ENCODE measurements at places on chromosomes 3 and 15. TPM values are rescaled to one million over a fixed set of nuclear protein-coding genes. Genes with fewer than 3 reads are reported as not detected.
A peak's percentile ranks its signal among the peaks of the same experiment; 100 is the strongest.

GRCh38 chr3:17806201-17806600 is 63.8 kb upstream of the TBC1D5 start:
- H3K36me3 ChIP-seq: peaks cover 8% of the 10 kb centered on the region
- peaks cover 11% of the 10 kb centered on the region for H3K4me1 ChIP-seq
- DNase-seq: no peak
- H3K4me3 ChIP-seq: no peak overlapping the region

DNA sequence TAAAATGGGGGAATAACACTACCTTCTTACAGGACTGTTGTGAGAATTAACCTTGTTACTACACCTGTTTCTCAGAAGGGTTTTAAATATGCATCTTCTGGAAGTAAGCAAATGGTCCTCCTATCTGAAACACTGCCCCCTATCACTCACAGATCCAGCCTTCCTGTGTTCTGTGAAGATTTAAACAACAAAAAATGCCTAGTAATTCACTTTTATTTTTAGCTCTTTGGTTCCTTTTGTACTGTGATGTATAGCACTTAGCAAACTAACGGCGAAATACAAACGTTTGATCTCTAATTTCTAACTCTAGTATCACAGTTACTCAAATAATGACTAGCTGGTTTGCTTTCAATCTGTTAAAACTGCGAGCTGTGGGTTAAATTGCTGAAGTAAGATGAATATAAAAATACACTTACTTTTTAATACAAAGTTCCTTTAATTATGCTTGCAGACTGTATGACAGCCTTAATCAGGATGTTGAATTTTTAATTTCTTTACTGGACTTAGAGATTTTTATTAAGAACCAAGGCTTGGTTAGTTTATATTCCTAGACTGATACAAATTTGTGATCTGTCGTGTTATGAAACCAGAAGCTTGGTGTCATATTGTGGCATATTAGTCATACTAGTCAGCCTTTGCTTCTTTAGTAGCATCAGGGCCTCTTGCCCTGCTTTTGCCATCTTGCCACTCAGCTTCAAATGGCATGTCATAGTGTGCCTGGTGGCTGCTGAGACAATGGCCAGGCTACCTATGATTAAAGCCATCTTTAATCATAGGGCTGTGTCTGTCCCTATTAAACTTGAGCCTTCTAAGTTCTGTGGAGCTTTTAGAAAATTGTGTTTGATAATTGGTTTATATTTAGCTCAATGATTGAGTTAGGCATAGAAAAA is 9.2 kb downstream of the EIF3J start:
- peaks cover 18% of the 10 kb centered on the region for H3K36me3 ChIP-seq
- H3K4me1 ChIP-seq: peaks cover 33% of the 10 kb centered on the region
- H3K27ac ChIP-seq: peak overlapping the region; percentile 83
- no peak for DNase-seq
- H3K4me3 ChIP-seq: peak overlapping the region; percentile 67

- H3K27me3 ChIP-seq: peaks cover 2% of the 10 kb centered on the region
- no peak for DNase-seq
- H3K27ac ChIP-seq: no peak overlapping the region
- H3K36me3 ChIP-seq: no peaks in the 10 kb centered on the region
These were observed 86.8 kb upstream of the MEF2A start for GRCh38 chr15:99478977-99479376.

DNA sequence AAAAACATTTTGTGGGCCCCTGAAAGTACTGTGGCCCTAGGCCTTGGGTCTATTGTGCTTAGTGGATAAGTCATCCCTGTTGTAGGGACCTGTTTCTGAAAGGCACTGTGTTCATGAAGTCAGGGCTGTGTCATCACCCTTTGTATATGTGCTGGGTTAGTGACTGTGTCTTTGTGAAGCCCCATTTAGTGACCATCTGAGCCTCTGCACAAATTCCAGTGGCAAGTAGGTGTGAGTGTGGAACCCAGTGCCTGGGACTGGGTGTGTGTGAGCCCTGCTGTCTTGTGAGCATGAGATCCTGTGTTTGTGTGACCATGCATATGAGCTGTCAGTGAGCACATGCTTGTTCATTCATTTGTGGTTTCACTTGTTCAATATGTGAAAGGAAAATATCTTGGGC is 1.2 kb upstream of the HYAL1 start:
- no peaks in the 10 kb centered on the region for H3K27me3 ChIP-seq
- no peak overlapping the region for H3K27ac ChIP-seq
- H3K36me3 ChIP-seq: no peaks in the 10 kb centered on the region
- peaks cover 9% of the 10 kb centered on the region for H3K4me1 ChIP-seq

- H3K4me1 ChIP-seq: no peaks in the 10 kb centered on the region
- H3K27ac ChIP-seq: no peak overlapping the region
- H3K36me3 ChIP-seq: no peaks in the 10 kb centered on the region
- H3K4me3 ChIP-seq: no peak overlapping the region
- H3K27me3 ChIP-seq: peaks cover 46% of the 10 kb centered on the region
These were observed 186.5 kb upstream of the LINGO1 start for GRCh38 chr15:77819048-77819850.

- no peak for DNase-seq
- H3K27ac ChIP-seq: no peak overlapping the region
- no peak overlapping the region for H3K4me3 ChIP-seq
- peaks cover 2% of the 10 kb centered on the region for H3K27me3 ChIP-seq
- H3K4me1 ChIP-seq: no peaks in the 10 kb centered on the region
These were observed 209.2 kb downstream of the NSUN3 start for GRCh38 chr3:94272016-94272415.

GRCh38 chr3:126927846-126928245 is 55.1 kb upstream of the PLXNA1 start:
- H3K4me1 ChIP-seq: peaks cover 18% of the 10 kb centered on the region
- H3K27ac ChIP-seq: no peak overlapping the region
- DNase-seq: no peak

GRCh38 chr15:60563539-60564404 is 84.8 kb upstream of the ICE2 start:
- no peak for DNase-seq
- no peaks in the 10 kb centered on the region for H3K27me3 ChIP-seq
- H3K4me1 ChIP-seq: peaks cover 42% of the 10 kb centered on the region
- peak overlapping the region; percentile 61 for H3K4me3 ChIP-seq
- H3K27ac ChIP-seq: peak overlapping the region; percentile 80

DNA sequence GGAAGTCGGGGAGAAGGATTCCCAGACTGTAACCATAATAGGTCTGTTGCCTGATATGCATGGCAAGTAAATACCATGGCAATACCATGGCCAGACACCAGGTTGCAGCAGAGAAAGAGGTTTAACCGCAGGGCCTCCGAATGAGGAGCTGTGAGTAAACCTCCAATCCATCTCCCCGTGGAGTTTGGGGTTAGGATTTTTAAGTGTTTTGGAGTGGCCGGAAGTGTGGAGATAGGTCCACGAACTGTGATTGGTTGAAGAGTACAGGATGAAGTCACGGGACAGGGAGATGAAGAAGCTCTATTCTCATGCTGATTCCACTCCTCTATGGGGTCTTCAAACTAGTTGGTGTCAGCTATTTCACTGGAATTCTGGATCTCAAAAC is 127.9 kb downstream of the ST8SIA2 start:
- H3K27me3 ChIP-seq: peaks cover 2% of the 10 kb centered on the region
- H3K36me3 ChIP-seq: no peaks in the 10 kb centered on the region
- H3K4me1 ChIP-seq: peaks cover 4% of the 10 kb centered on the region
- no peak overlapping the region for H3K27ac ChIP-seq

- peaks cover 10% of the 10 kb centered on the region for H3K27me3 ChIP-seq
- H3K4me1 ChIP-seq: peaks cover 8% of the 10 kb centered on the region
- H3K36me3 ChIP-seq: no peaks in the 10 kb centered on the region
These were observed 186.9 kb upstream of the TLE3 start for GRCh38 chr15:70284438-70285214.

DNA sequence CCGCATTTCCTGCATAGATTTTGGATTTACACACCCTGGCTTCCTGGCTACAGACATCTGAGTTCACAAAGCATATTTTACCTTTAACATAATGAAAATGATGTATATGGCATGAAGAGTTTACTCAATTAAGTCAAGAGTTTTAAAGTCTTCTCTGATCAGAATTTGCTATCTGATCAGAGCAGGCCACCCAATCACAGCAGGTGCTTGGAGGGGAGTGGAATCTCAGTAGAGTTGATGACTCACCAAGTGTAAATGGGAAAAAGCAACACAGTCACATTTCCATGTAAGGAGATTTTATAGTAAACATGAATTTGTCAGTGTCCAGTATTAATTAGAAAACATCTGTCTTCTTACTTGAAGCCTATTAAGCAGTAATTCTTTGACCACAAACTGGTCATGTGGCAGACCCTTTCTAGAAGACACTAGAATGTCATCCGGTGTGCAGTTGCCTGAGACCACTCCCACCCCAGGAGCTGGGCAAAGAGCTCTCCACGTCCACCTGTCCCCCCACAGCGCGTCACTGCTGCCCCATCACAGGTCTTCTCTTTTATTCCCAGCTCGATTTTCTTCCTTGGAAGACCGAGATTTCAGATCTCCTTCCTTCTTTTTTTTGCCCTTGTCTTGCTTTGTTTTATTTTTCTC is 10.8 kb downstream of the MESD start:
- H3K4me3 ChIP-seq: no peak overlapping the region
- H3K27me3 ChIP-seq: no peaks in the 10 kb centered on the region
- H3K36me3 ChIP-seq: peaks cover 19% of the 10 kb centered on the region
- H3K4me1 ChIP-seq: peaks cover 40% of the 10 kb centered on the region
- no peak overlapping the region for H3K27ac ChIP-seq
- no peak for DNase-seq

DNA sequence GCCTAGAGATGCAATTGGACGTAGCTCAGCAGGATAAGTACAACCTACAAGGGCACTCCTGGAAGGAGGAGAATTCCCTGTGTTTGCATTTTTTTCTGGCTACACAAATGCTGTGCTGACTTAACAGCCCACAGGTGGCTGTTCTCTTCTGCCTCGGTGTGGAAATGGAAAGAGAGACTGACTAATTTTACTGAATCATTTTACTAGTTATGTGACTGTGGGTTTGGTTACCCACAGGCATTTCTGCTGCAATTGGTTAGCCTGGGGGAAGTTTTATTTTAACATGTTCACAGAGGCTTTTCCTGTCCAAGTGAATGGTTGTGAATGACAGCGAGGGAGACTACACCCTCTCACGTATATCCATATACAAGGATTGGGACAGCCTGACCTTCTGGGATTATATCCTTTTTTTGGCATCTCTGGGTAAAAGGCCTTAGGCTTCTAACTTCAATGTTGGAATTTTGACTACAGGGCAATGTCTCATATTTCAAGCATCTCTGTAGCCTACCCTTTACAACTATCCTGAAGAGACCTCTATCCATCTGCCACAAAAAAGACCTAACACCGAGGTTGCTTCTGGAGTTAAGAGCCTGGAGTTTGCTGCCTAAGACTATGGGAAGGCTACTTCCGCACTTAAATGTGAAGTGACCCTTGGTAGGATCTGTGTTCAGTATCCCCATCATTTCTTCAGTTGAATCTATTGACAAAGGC is 67.2 kb upstream of the TP63 start:
- peak overlapping the region; percentile 22 for H3K27ac ChIP-seq
- H3K4me1 ChIP-seq: peaks cover 14% of the 10 kb centered on the region
- H3K4me3 ChIP-seq: peak overlapping the region; percentile 18
- H3K27me3 ChIP-seq: no peaks in the 10 kb centered on the region

GRCh38 chr3:120680193-120680894 is 1.7 kb downstream of the HGD start:
- no peak overlapping the region for H3K27ac ChIP-seq
- no peaks in the 10 kb centered on the region for H3K4me1 ChIP-seq
- no peaks in the 10 kb centered on the region for H3K27me3 ChIP-seq

DNA sequence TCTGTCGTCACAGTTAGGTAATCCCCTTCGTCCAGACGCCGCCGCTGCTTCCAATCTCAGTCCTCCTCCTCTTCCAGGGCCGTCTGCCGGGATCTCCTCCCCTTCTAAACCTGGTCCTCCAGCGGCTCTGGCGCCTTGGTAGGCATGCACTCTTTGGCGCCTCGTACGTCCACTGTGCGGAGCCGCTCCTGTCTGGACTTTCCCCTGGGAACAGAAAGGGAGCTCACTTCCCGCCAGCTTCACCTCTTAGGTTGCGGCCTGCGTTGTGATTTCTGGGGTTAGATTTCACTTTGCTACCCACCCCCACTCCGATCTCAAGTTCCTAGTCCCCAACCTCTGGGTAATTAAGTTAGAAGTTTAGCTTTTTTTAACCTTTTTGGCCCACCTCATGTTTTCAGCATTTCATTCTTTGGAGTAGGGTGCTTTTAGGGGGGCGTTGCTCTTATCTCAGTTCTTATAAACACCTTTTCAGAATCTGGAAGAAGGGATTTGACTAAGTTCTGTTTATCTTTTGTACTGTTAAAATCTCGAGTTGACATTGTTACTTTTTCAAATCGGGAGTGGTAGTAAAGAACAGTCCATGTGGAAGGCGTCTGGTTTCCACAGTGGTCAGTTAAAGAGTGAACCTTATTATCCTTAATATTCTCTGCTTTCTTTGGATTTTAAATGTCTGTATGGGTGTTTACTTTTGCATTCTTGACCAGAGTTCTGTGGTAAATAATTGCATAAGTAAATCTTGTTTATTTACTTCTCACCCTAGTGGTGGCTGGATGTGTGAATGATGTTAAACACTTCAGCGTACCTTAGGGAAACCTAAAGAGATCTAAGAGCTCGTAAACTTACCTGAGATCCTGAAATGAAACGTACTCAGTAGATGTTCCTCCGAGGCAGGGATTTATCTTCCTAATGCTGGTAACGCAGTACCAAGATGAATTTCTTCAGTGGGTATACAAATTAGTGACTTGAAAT is 611 bp downstream of the CTDSPL2 start:
- peak overlapping the region; percentile 96 for H3K27ac ChIP-seq
- no peaks in the 10 kb centered on the region for H3K27me3 ChIP-seq
- peak overlapping the region; percentile 91 for H3K4me3 ChIP-seq
- peaks cover 18% of the 10 kb centered on the region for H3K36me3 ChIP-seq

- peak overlapping the region; percentile 99 for H3K27ac ChIP-seq
- no peaks in the 10 kb centered on the region for H3K27me3 ChIP-seq
- H3K4me3 ChIP-seq: peak overlapping the region; percentile 97
- peaks cover 34% of the 10 kb centered on the region for H3K36me3 ChIP-seq
- DNase-seq: peak; percentile 72
These were observed 105.0 kb downstream of the KLHL25 start for GRCh38 chr15:85689729-85690128.

- H3K4me3 ChIP-seq: peak overlapping the region; percentile 74
- H3K36me3 ChIP-seq: peaks cover 17% of the 10 kb centered on the region
- DNase-seq: no peak
- H3K27ac ChIP-seq: peak overlapping the region; percentile 95
- H3K4me1 ChIP-seq: peaks cover 39% of the 10 kb centered on the region
These were observed 37.2 kb upstream of the BDH1 start for GRCh38 chr3:197593046-197593380.

DNA sequence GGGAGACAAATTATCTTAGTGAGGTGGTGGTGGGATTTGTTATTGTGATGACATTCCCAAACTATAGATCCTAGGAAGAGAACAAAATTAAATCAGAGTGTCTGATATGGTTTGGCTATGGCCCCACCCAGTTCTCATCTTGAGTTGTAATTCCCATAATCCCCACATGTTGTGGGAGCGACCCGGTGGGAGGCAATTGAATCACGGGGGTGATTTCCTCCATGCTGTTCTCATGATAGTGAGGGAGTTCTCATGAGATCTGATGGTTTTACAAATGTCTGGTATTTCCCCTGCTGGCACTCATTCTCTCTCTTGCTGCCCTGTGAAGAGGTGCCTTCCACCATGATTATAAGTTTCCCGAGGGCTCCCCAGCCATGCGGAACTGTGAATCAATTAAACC is 62.0 kb downstream of the RPL22L1 start:
- no peak overlapping the region for H3K4me3 ChIP-seq
- H3K27ac ChIP-seq: no peak overlapping the region
- peaks cover 4% of the 10 kb centered on the region for H3K4me1 ChIP-seq
- DNase-seq: no peak

GRCh38 chr3:11370191-11370590 is 98.0 kb downstream of the ATG7 start:
- peaks cover 7% of the 10 kb centered on the region for H3K36me3 ChIP-seq
- H3K27ac ChIP-seq: no peak overlapping the region
- no peak overlapping the region for H3K4me3 ChIP-seq
- no peak for DNase-seq
- no peaks in the 10 kb centered on the region for H3K4me1 ChIP-seq

Gene AADAC
- total RNA-seq: not detected

Gene WNT5A
- not detected for total RNA-seq

Gene STRIT1
- total RNA-seq: not detected

Gene TMIE
- 0.36 TPM for total RNA-seq
